ENCODE measurements at places on chromosomes 6 and 20.
A peak's percentile ranks its signal among the peaks of the same experiment; 100 is the strongest.

- DNase-seq = no peak
Measured at GRCh38 chr6:159729598-159730331, 2.5 kb downstream of the WTAP start.

GRCh38 chr6:20479060-20479459, 55.2 kb upstream of the CDKAL1 start:
- DNase-seq = no peak

DNA sequence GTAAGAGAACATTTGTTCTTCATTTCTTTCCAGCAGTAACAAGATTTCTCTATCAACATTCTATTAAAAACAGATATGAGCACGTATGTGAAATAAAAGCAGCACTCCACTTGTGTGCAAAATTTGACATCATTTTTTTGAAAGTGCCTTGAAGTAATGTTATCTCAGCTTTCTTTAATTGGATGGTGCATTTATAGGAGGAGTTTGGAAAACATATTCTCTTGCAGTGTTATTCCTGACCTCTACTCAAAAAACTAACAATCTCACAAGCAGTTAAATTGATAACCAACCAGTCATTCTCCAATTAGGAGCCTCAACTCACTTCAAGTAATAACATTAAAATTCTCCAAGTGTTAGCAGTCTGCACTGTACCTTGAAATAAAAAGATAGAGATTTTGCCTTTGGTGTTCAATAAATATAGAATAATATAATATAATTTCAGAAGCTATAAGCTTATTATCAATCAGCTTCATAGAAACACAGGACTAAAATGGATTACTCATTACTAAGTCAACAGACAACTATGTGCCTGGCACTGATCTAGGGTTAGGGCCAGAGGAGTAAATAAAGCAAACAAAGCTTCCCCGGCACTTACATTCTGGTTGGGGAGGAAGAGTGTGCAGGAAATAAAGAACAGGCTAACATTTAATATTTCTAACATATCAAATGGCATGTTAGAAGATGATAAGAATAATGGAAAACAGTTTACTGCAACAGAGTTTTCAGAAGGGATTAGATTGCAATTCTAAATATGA, 149.0 kb upstream of the SGK1 start:
- no peak for DNase-seq

GRCh38 chr6:43884652-43885022, 114.6 kb downstream of the VEGFA start:
- no peak for DNase-seq

GRCh38 chr6:51468704-51469103, 618.7 kb downstream of the PKHD1 start:
- DNase-seq = no peak

- peak; percentile 46 for DNase-seq
Measured at GRCh38 chr6:41027799-41028560, 11.0 kb downstream of the UNC5CL start.

DNA sequence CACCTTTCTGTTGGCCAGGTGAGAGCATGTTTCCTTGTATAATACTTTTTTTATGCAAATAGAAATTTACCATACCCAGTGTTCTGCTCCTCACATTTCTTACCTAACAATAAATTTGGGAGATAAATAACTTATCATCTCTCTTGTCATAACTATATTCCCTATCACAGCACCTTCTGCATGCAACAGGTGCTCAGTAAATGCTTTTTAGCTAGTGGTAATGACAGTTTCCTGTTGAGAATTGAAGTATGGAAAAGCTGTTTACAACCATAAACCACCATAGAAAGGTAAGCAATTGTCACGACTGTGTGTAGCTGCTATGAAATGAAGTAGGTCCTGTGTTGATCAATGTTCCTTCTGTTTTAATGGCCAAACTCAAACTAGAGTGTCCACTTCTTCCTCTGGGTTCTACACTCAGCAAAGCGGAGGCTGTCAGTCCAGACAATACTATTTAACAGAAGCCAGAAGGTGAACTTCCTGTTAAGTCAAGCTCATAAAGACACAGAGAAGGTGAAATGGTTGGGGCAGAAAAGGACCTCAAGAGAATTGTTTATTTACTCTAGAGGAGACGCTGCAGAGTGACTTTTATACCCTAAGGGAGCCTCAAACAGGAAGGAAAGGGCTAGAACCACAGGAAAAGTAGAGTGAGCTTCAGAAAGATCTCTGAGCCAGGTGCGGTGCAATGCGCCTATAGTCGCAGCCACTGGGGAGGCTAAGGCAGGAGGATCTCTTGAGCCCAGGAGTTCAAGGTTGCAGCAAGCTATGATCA, 84.0 kb upstream of the SLC22A16 start:
- no peak for DNase-seq

- DNase-seq = no peak
Measured at GRCh38 chr6:47404435-47404834, 73.2 kb upstream of the CD2AP start.

- DNase-seq = no peak
Measured at GRCh38 chr20:17589161-17589834, 19.4 kb downstream of the DSTN start.

GRCh38 chr6:89692256-89692655, 53.7 kb upstream of the LYRM2 start:
- no peak for DNase-seq

GRCh38 chr20:17061715-17062114, 165.1 kb upstream of the PCSK2 start:
- DNase-seq = no peak

- DNase-seq = peak; percentile 30
Measured at GRCh38 chr6:135088818-135089809, 34.5 kb upstream of the HBS1L start.

- DNase-seq = no peak
Measured at GRCh38 chr20:33709905-33710541, 10.1 kb downstream of the PXMP4 start.

- peak; percentile 30 for DNase-seq
Measured at GRCh38 chr20:3238616-3239025, 369 bp downstream of the SLC4A11 start.

- no peak for DNase-seq
Measured at GRCh38 chr6:15501826-15502445, 160.9 kb downstream of the DTNBP1 start.

- no peak for DNase-seq
Measured at GRCh38 chr20:23160536-23161243, 74.6 kb upstream of the CD93 start.
